NCI-H1694 (cell line): ENCODE measurements at places on chromosomes 16 and 17.

DNA sequence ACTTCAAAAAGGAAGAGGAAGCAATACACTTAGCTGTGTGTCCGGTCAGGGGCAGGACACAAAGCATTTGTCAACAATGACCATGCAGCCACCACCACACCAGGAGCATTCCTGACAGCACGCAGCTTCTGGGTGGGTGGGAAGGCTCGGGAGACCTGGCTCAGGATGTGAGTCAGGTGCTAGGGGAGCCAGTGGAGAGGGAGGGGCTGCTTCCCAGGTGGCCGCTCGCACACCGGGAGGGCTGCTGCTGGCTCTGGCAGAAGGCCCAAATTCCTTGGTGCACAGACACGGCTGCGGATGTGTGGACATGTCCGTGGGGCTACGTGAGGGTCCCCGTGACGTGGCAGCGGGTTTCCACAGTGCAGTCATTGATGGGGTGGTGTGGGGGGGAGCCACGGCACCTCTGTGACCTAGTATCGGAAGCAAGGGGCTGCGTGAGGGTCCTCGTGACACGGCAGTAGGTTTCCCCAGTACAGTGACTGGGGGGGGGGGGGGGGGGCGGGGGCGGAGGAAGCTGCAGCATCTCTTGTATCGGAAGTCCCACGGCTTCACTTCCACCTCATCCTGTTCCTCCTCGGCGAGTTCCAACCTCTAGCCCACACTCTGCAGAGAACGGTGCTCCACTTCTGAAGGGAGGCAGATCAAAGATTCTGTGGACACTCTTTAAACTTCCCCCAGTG is 112.8 kb downstream of the ZNF778 start:
- no peak for DNase-seq

- DNase-seq: no peak
These were observed 10.5 kb downstream of the GGA2 start for GRCh38 chr16:23499801-23500200.

DNA sequence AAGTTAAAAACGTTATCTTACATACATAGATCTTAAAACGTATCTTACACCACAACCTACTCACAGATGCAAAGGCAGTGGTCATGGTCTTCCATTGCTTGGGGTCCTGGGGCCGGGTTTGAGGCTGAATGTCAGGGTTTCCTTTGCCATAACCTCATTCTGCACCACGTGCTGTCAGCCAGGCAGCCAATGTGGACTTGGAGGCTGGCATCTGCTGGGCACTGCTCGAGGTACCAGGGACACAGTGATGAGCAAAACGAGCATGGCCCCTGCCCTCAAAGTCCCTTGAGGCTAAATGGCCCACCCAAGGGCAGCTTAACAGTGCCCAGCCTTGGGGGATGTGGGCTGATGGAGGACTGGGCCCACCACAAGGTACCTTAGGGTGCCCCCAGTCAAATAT is 35.8 kb upstream of the RGS9 start:
- no peak for DNase-seq

- DNase-seq: no peak
These were observed 18.6 kb upstream of the MNT start for GRCh38 chr17:2419486-2419885.

DNA sequence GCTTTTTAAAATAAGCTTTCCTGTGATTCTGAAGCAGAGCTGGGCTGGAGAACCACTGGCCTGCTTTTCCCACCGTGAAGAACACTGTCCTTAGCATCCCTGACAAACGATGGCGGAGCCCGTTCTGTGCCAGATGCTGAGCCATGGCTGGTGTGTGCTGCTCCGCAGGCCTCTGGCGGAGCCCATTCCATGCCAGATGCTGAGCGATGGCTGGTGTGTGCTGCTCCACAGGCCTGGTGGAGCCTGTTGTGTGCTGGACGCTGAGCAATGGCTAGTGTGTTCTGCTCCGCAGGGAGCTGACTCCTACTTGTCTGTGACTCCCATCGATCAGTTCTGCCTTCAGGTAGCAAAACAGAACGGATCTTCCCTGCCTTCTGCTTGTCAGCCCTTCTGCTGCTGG is 4.3 kb downstream of the ENDOV start:
- no peak for DNase-seq

DNA sequence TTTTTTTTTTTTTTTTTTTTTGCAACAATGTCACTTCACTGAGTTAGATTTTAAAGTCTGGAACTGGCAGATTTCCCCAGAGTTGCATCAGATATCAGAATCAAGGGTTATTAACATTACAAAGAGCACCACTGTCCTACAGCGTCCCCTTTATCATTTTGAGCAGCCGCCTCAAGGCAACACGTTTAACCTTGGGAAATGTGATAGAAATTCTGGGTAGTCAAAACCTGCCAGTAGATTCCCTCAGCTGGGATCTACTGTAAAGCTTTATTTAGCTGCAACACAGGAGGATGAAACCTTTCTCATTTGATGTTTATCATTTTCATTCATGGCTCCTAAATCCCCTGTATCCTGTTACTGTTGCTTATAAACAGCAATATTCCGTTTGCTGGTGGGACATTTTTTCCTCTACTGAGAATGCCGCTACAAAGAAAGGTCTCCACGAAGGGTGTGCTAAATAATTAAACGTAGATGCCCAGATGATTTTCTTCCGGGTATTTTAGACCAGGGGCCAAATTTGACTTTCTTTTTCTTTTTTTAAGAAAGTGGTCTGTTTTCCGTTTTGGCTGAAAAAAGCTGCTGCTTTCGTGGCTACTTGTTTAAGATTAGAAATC is 436.1 kb upstream of the GOT2 start:
- no peak for DNase-seq

DNA sequence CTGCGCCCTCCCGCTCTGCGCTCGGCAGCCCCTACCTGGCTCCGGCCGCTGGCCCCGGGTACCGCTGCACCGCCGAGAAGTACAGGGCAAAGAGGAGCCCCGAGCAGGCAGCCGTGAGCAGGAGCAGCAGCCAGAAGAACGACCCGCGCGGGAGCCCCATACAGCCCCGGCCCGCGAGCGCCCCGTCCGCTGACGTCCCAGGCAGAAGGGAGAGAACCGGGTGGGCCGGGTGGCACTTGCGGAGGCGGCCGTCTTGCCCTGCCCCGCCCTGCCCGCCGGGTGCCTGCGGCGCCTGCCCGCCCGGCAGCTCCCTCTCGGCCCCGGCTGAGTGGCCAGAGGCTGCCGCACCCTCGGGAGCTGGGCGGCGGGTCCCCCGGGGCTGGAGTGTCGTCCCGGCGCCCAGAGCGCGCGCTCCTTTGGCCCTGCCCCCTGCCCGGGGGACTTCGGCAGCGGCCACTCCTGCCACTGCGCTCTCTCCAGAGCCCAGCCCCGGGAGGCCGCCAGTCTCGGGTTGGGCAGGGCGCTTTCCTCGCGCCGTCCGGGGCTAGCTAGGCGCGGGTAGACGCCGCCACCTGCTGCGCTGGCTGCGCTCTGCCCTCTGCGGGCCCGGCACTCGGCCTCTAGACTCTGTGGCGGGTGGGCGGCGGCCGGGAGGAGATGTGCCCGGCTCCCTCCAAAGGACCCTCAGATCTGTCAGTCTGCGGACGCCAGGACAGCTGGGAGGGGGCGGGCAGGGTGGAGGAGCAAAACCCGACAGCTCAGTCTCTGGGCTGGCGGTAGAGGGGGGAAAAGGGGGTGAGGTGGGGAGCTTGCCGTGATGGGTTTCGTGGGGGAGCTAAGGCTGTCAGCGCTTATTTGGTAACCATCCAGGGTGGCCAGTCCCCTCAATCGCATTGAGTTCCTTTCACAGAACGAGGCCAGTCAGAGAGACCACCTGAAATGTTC is at the start of gene ST6GALNAC2:
TSS of gene ST6GALNAC2 (minus strand) at position 212 of the 945 bp plus-strand sequence. CDS start at position 160, 52 bp downstream.
- no peak for DNase-seq
